ENCODE measurements at places on chromosomes 3 and 15. TPM values are rescaled to one million over a fixed set of nuclear protein-coding genes. Genes with fewer than 3 reads are reported as not detected.

The BSN gene
- 0.56 TPM for total RNA-seq

The KY gene
- total RNA-seq = 5.2 TPM

The CYP1A2 gene
- total RNA-seq = 3.0 TPM

- DNase-seq = no peak
These were observed 226.5 kb upstream of the GPR149 start for GRCh38 chr3:154656486-154656885.

GRCh38 chr15:77027697-77028450 is 32.9 kb downstream of the PSTPIP1 start:
- no peak for DNase-seq

DNA sequence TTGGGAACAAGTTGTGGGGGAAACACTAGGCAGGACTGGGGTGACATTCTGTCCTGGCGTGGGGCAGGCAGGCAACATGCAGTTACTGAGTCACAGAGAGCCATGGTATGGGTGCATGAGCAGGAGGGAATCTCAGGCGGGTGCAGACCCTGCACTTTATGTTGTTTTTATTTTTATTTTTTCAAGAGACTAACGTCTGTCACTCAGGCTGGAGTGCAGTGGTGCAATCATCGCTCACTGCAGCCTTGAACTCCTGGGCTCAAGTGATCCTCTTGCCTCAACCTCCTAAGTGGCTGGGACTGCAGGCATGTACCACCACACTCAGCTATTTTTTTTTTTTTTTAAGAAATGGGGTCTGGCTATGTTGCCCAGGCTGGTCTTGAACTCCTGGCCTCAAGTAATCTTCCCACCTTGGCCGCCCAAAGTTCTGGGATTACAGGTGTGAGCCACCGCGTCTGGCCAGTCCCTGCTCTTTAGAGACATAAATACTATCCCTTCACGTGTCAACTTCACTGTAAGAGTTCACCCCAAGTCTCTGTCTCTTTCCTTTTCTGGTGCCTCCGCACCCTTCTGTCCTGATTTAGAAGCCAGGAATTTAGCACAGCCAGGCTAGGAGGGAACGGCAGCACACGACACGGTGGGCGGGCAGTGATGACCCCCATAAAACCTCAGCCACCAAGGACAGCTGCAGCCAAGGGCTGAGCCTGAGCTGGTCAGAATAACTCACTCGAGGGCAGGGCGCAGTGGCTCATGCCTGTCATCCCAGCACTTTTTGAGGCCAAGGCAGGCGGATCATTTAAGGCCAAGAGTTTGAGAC is 72.8 kb upstream of the IQSEC1 start:
- no peak for DNase-seq

DNA sequence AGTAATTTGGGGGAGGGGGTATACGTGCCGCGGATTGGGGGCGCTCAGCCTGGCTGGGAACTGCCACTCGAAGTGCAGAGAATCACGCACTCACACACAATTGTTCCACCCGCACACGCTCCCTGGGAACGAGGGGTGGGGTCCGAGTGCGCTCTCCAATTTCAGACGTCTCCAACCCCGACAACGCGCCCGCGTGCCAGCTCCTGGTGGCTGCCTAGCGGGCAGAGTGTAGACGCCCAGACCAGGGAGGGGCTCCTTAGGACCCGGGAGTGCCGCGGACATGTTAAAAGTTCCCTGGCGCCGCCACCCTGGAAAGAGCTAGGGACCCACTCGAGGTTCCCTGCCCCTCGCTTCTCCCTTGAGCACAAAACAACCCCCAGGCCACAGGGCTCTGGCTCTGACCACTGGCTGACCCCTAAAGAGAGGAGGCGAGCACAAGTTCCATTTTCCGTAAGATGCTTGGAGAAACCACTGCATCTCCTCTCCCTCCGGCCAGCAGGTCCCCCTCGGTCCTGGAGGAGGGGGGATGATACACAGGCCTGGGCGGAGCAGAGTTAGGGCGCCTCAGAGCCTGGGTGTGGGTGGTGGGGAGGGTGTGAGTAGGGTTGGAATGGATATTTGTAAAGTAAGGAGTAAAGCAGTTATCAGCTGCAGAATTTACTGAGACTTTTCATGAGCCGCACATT is 894 bp upstream of the ANKRD63 start:
- DNase-seq = no peak

All from thyroid gland (tissue), 4 donors.